Suppressor macrophage (primary cell): ENCODE measurements at places on chromosomes 3 and 15.

- no peak for DNase-seq
These were observed 181.9 kb downstream of the EPHB1 start for GRCh38 chr3:134976948-134977347.

DNA sequence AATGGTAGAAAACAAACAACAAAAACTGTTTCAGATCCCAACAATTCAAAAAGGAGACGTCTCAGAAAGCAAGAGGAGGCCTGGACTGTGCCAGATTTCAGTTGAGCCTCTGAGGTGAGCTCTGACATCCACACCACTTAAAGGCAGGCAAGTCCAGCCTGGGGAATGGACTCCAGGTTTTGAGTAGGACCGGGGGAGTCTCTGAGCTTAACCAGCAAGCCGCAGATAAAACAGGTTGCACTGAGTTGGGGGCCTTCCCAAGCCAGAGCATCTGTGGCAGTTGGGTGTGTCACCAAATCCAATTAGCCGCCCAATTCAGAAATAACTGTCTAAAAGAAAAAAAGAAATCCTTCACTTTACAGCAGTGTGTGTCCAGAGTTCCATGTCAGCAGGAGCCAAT, 54.7 kb downstream of the OXNAD1 start:
- DNase-seq: no peak

GRCh38 chr3:33791477-33792166, 6.8 kb upstream of the PDCD6IP start:
- peak; percentile 97 for DNase-seq

DNA sequence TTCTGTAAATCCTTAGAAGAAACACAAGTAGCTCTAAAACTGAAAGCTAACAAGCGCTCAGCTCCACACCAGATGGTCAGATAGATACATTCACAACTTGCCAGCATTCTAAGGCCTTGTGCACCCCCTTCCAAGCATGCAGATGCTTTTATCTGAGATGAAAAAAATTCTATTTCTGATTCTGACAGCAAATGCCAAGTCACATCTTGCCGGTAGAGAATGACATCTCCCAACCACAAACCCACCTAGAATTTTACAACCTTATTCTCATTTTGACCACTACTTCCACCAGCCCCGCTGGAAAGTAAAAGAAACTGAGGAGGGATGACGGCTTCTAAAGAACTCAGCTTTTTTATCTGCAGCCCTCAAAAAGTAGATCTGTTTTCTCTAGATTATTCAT, 57.7 kb downstream of the SUMF1 start:
- no peak for DNase-seq

DNA sequence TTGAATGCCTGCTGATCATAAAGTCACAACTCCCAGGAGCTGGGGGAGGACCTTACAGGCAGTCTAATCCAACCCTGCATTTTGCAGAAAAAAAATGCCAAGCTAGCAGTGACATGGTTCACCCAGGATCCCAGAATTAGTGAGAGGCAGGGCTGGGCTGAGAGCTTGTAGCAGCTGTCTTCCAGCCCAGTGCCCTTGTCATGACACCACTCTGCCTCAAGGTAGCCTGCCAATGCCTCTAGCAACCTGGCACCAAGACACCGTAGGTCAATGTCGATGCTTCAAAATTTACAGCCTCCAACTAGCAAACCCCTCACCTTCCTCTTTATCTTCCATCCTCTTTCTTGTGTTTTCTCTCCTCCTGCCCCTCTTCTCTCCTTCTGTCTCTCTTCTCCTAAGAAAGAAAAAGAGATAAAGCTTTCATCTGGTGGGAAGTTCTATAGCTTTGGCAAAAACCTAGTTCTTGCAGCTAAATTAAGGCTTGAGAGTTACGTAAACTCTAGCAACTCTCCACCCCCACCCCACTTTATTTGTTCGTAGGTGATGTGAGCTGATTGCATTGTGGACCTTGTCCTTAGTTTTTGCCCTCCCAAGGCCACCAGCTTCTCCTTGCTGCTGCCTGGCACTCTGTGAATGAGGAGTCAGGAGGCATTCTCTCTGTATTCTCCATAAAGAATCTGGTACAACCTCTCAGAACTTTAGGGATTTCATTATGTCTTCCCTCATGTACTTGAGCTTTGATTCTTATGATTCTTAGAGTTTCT, 18.3 kb upstream of the BFSP2 start:
- DNase-seq: no peak

DNA sequence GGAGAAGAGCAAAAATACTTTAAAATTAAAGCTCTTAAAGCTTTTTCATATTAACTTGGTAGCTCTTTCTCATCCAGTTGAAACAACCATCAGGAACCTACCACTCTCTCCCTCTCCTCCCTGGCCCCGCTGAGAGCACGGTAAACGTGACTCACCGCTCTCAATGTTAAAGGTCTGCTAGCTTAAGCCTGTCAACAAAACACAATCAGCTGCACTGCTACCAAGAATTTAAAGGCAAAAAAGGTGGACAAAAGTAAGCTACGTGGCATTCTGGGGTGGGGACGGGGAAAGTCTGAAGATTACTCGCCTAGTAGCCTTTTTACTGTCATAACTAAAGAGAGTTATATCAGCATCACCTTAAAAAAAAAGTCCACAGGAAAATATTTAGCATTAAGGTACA, 8.4 kb upstream of the GP5 start:
- no peak for DNase-seq

DNA sequence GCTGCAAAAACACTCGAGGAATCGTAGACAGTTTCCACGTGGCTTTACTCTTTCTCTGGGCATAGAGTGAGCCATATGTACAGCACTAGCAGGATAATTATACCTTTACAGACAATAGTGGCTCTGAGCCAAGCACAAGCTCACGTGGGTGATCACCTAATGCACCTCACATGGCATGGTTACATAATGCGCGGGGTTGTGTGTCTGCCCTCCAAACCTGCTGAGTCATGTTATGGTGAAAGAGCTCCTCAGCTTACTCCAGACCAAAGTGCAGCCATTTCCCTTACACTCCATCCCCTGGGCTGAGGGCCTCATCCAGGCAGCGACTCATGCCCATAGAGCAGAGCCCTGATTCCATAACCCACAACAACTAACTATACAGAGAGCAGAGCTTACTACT, 1458.4 kb upstream of the CADM2 start:
- no peak for DNase-seq

DNA sequence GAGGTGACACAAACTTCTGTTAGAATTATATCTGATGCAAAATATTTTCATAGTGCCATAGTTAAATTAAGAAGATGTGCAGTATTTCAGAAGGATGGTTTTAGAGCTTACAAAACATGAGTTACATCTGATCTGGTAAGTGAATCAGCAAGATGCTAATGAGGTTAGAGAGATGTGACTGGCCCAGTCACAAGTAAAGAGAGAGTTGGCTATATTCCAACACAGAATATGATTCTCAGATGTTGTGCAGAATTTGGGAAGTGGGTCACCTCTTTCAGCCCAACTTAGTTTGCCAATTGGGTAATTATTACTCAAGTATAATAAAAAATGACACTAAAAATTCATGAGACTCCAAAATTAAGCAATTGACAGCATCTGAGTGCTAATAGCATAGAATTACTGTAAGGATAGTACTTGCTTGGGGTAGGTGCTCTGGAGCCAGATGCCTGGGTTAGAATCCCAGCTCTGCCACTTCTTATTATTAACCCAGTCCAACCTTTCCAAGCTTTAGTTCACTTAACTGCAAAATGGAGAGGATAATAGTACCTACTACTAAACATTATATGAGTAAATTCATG, 30.8 kb downstream of the P2RY1 start:
- DNase-seq: peak; percentile 91

DNA sequence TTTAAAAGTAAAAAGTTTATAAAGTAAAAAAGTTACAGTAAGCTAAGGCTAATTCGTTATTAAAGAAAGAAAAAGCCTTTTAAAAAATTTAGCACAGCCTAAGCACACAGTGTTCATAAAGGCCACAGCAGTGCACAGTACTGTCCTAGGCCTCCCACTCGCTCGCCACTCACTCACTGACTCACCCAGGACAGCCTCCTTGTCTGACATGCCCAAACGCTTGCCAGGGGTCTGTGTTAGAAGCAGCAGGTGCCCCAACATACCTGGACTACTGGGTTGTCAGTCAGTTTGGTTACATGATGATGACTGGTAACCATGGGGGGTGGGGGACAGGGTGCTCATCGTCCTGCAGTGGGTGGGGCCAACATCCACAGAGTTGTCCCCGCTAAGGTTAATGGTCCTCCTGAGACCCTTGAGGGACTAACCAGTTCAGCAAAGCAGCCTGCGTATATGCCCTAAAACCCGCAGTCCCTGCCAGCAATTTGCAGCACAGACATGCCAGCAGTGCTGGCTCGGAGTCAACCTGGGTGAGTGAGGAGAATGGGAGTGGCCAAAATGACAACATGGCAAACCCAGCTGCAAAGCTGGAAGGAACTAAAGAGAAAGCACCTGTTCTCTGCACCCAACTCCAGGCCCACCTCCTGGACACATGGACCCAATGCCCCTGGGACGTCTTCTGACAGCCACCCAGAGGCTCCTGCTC, 49.2 kb downstream of the CYFIP1 start:
- DNase-seq: peak; percentile 39
